ENCODE measurements at places on chromosomes 3 and 15.

- DNase-seq, result no peak
Measured at GRCh38 chr3:167864552-167864874, 129.0 kb downstream of the SERPINI1 start.

DNA sequence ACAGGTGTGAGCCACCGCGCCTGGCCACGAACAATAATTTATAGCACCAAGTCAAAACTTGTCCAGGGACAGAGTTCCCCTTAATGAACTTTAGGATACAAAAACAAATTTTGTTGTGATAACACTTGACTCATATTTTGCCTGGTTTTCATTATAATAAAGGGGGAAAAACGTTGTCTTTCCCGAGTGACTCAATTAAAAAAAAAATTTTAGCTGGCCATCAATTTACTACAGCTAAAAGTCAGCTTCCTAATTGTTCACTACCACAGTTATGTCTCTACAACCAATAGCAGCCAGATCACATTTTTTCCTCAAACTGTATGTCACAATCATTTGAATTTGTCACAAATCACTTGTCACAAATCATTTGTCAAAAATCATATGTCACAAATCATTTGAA lies 116.0 kb downstream of the P3H2 start:
- no peak for DNase-seq

DNA sequence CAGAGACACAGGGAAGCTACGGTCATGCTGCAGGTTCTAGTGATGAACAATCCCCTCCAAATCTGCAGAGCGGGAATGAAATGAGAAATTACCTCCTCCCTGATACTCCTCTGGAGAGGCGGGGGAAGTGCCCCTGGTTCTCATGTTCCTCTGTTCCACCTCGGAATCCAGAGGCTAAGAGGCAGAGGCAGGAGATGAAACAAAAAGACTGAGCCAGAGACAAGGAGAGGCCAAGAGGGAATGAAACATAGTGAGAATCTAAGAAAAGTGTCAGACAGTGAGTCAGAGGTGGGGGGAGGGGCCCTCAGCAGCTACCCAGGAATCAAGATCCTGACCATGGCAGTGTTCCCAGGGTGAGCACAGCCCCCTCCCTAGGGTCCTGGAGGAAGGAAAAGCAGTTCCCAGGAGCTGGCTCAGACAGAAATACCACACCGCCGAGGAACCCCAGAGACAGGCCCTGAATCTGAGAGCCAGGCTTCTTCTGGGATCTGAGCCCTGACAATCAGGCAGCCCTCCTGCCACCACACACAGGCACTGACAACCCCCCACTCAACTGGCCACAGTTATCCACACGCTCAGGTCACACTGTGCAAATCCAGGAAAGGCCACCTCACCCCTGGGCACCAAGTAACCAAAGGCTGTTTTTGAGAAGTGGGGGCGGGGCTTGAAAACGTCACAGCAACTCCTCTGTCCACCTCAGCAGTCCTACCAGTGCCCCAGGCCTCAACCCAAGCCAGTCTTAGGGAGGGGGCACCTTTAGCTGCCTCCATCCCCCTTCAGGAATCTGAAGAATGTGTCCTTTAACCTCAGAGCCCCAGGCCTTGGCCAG lies 2.4 kb downstream of the CSRNP1 start:
- peak; percentile 53 for DNase-seq

GRCh38 chr3:82390868-82391267 lies 629.4 kb upstream of the GBE1 start:
- no peak for DNase-seq

DNA sequence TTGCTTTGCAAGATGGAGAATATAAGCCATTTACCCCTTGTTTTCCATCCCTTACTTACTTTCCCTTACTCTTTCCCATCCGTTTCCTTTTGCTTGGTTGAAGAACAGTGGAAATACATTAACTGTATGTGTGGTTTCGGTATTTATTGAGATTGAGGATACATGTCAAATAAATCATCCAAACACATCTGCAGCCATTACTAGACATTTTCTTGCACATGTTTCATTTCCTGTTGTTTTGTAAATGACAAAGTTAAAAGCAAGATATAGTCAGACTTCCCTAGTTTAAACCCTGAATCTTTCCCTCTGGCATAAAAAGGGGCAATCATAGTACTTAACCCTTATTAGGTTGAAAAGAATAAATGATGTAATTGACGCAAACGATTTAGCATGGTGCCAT lies 82.1 kb upstream of the BCHE start:
- DNase-seq, result no peak

DNA sequence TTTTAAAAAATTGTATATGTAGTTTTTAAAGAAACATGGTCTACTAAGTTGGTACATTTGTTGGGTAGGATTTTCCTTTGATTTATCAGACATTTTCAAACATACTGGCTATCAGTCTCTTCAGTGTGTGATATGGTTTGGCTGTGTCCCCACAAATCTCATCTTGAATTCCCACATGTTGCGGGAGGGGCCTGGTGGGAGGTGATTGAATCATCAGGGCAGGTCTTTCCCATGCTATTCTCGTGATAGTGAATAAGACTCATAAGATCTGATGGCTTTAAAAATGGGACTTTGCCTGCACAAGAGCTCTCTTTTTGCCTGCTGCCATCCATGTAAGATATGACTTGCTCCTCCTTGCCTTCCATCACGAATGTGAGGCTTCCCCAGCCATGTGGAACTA lies 121.9 kb downstream of the ABI3BP start:
- DNase-seq, result no peak

GRCh38 chr3:123071146-123071545 lies 4.3 kb downstream of the PDIA5 start:
- no peak for DNase-seq

DNA sequence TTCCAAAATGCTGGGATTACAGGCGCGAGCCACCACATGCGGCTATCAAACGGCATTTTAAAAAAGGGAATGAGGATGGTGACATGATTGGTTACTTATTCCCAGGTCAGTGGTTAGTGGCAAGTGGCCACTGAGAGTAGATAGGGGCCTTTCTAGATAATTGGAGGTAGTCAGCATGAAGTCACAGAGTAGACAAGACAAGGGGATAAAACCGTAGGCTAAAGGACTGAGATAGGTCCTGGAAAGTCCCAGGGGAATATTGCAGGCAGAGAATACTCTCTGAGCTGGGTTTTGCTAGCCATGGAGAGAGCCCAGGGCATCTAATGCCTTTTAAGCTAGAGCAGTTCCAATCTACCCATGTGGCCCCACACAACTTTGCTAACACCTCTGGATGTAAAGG lies 52.2 kb downstream of the KCNAB1 start:
- DNase-seq, result no peak

- no peak for DNase-seq
Measured at GRCh38 chr3:8353364-8353763, 148.3 kb upstream of the LMCD1 start.

DNA sequence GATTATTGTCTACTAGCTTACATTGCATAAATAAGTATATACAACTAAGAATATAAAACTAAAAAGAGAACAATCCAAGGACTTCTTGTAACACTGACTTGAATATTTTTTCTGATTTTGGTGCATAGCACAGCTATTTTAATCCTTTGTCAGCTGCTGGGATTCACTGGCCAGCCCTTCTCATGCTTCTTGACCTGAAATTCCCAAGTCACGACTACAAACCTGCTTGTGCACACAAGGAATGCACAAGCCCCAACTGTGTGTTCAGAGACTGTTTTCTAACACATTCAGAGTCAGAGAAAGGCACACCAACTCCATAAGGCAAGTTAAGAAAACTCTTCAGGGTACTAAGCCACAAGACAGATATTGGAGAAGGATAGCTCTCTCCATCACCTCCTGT lies 80.9 kb downstream of the TNIK start:
- no peak for DNase-seq

DNA sequence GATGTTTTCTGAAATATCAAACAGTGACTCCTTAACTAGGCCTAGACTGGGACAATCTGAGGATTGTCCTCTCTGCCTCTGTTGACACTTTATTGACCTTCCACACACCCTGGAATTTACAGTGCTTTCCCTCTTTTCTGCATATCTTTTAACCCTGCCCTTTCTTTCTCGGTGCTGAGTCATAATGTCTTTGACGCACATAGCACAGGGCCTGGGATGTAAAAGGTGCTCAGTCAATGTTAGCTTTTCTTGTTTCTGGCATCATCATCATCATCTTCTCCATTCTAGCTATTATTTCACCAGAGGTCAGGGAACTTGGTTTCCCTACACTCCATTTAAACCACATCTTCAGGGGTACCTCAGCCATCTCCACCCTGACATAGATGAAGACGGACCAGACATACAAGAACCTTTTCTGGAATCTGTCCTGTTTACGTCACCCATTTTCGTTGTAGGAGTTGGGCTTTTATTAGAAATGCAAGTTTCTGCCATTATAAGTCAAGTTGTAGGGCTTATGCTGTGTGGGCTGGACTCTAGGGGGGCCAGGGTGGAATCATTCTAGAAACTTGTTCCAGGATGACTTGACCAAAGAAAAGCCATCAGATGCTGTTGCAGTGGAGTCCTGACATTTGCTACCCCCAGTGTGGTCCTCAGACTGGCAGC lies 46.6 kb downstream of the ZBTB38 start:
- DNase-seq, result no peak

GRCh38 chr3:186308549-186308948 lies 53.5 kb downstream of the DGKG start:
- no peak for DNase-seq

- DNase-seq, result no peak
Measured at GRCh38 chr3:73213896-73214295, 152.4 kb downstream of the EBLN2 start.

GRCh38 chr15:45186771-45187577 lies 792 bp downstream of the SHF start:
- no peak for DNase-seq

GRCh38 chr3:184129012-184129411 lies 6.1 kb upstream of the EIF2B5 start:
- no peak for DNase-seq

DNA sequence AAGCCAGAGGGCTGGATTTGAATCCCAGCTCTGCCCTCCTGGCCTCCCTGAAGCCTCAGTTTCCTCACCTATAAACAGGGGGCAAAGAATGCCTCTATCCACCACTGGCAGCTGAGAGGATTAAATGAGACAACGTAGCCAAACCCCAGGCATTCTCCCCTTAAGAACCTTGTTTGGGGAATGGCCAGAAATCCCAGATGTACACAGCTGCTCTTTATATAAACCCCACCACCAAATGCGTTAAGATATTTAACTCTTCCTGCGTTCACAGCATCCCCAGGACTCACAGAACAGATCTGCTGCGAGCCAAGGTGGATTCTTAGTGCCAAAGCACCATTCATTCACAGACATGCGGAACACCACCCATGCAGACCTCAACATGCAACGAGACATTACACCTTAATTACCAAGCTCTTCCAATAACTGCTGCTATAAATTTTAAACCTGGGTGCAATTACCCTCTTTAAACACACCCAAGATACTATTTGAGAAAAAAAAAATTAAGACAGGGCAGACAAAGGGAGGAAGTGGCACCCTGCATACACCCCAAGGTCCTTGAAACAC lies 5.2 kb downstream of the TLE3 start:
- DNase-seq, result no peak

GRCh38 chr3:42841332-42841731 lies 32.1 kb downstream of the ACKR2 start:
- DNase-seq, result no peak

DNA sequence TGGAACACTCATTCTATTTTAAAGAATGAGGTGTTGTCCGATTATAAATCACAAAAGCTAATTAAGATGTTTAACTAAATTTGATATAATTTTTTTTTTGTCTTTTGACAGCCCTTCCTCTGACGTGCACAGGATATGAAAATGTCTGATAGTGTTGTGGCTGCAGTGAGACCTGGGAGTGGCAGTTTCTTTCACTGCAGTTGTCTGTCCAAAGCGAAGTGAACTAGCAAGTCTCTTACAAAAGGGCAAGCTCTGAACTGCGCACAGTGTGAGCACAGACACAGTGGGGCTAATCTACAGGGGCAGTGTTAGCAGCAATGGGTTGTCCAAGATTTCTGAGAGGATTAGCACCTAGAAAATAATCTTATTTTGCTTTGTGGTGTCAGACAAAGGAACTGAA lies 29.1 kb upstream of the MYRIP start:
- no peak for DNase-seq

DNA sequence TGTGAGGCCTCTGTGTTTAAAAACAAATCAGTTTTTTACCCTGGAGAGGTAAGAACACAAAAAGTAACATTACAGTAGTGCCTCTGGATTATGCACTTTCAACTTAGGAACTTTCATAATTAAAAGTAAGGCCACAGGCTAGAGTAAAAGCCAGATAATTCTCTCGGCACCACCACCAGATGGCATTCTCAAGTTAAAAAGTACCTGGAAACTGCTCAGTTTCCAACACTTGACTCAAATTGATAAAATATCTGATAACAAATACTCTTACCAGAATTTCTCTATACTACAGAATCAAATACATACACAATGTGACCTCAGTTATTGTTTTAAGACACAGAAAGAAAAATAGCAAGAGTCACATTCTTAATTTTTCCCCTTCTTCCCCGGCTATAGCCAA lies 19.9 kb downstream of the SPICE1 start:
- no peak for DNase-seq

GRCh38 chr3:27696906-27697305 lies 25.2 kb downstream of the EOMES start:
- no peak for DNase-seq

DNA sequence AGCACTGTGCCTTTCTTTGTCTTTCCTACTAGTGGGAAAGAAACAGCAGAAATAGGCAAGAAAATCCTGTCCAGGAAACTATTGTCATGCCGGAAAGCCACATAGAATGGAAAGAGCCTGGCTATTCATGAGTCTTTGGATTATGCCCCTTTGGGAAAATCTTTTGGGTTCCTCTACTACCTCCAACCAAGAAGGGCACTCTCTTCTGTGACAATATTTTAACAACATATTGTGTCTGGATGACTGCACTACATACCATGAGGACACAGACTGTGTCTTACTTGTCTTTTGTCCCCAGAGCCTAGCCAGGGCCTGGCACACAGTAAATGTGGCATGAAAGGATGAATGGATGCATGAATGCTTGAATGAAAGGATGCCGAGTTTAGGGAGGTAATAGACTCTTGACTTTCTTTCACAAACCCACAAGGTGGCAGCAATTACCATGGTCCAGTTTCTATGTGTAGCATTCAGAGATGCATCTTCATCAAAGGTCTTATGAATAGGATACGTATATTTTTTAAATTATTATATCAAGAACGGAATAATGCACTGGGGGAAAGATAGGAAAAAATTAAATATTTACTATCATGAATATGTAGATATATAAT lies 30.3 kb downstream of the ARL14 start:
- DNase-seq, result no peak

- DNase-seq, result no peak
Measured at GRCh38 chr15:63474810-63475316, 29.5 kb upstream of the USP3 start.

DNA sequence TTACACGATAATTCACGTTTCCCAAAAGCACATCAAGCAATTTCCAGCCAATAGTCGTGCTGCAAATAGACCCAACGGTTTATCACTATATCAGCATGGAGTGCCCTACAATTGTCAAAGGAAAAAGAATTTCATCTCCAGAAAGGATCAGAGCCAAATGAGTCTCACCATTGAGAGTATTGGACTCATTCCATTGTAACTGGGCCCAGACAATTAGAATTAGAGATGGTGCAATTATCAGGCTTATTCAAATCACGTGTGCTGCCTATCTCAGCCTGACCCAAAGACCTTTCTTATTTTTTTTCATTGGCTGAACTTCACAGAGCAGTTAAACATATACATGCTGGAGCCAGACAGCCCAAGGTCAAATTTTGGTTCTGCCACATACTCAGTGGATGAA lies 87.0 kb upstream of the LRTM1 start:
- DNase-seq, result no peak

Data from stimulated activated CD8-positive, alpha-beta memory T cell treated with anti-CD3 and anti-CD28 coated beads, Interleukin-7, amount 100 ng/mL, for 24 hours (primary cell).